CD4-positive, alpha-beta T cell treated with Interleukin-2 at 100 ng/mL for 4 hours (primary cell): ENCODE measurements at places on chromosomes 3 and 15.

GRCh38 chr15:100373120-100373896 is 31.5 kb upstream of the ADAMTS17 start:
- DNase-seq = no peak

GRCh38 chr3:17629400-17629799 is 113.0 kb downstream of the TBC1D5 start:
- DNase-seq = no peak

GRCh38 chr15:99568625-99569352 is 3.0 kb downstream of the MEF2A start:
- DNase-seq = no peak

- no peak for DNase-seq
Observed at GRCh38 chr15:47820057-47820746, 102.9 kb downstream of the SEMA6D start.

- no peak for DNase-seq
Observed at GRCh38 chr3:193095366-193095765, 145.7 kb upstream of the PLAAT1 start.
